Bronchial smooth muscle cell (primary cell): ENCODE measurements at places on chromosomes 7 and 10. TPM values are rescaled to one million over a fixed set of nuclear protein-coding genes. Genes with fewer than 3 reads are reported as not detected.

ZNF804B gene
- not detected in 2 replicates for total RNA-seq

ABCB4 gene
- 5.7 and 6.8 TPM in 2 replicates for total RNA-seq

OR2A7 gene
- 0.09 TPM in 1 of 2 replicates, not detected in the other for total RNA-seq

ZFYVE27 gene
- total RNA-seq: 14.3 and 15.0 TPM in 2 replicates

SEMA3C gene
- 126 and 190 TPM in 2 replicates for total RNA-seq

OR2A1 gene
- total RNA-seq: 0.09 TPM in 1 of 2 replicates, not detected in the other

VAX1 gene
- total RNA-seq: not detected in 2 replicates

COX19 gene
- 8.0 and 9.5 TPM in 2 replicates for total RNA-seq

LRRC18 gene
- total RNA-seq: not detected in 2 replicates

CLIP2 gene
- total RNA-seq: 59.4 and 62.3 TPM in 2 replicates

SLC16A12 gene
- total RNA-seq: under 0.01 and 0.16 TPM in 2 replicates

MMD2 gene
- not detected in 2 replicates for total RNA-seq

EBF3 gene
- 9.0 and 18.0 TPM in 2 replicates for total RNA-seq

PDE6C gene
- total RNA-seq: not detected in 2 replicates

CLCN1 gene
- 0.09 TPM in 1 of 2 replicates, not detected in the other for total RNA-seq

RASA4B gene
- total RNA-seq: 3.2 and 4.6 TPM in 2 replicates

KLLN gene
- total RNA-seq: 0.34 and 0.47 TPM in 2 replicates

ADAM8 gene
- 1.7 and 2.4 TPM in 2 replicates for total RNA-seq

PARD3 gene
- 36.7 and 38.4 TPM in 2 replicates for total RNA-seq

GHRHR gene
- total RNA-seq: not detected in 2 replicates

AOAH gene
- not detected in 2 replicates for total RNA-seq

LLCFC1 gene
- total RNA-seq: not detected in 2 replicates

FAM13C gene
- 3.3 and 5.7 TPM in 2 replicates for total RNA-seq

TACC2 gene
- total RNA-seq: 2.5 and 3.9 TPM in 2 replicates

PAX2 gene
- total RNA-seq: not detected in 2 replicates

TAF6 gene
- 17.9 and 23.8 TPM in 2 replicates for total RNA-seq

FAM131B gene
- 4.6 and 8.2 TPM in 2 replicates for total RNA-seq

SAMD9 gene
- 9.5 and 15.6 TPM in 2 replicates for total RNA-seq

PTPRZ1 gene
- under 0.01 TPM in 1 of 2 replicates, not detected in the other for total RNA-seq
